NCI-H526 (cell line): ENCODE measurements at places on chromosomes 7 and 10.

DNA sequence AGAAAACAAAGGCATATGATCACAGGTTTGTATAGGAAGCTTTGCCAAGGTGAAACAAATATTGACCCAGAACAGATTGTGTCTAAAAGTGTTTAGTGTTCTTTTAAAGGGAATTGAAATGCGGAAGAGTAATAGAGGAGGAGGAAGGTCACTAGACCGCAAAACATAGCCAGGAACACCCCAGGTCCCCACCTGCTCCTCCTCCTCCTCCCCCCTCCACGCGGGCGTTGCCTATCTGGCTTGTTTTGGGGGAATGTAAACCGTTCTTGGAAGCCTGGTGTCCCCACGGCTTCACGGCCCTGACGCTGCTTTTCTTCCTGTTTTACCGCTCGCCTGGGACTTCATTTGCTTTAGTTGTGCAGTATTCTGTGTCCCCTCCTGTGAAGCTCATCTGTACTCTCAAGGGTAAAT is 81.0 kb upstream of the PFKP start:
- no peak for DNase-seq

DNA sequence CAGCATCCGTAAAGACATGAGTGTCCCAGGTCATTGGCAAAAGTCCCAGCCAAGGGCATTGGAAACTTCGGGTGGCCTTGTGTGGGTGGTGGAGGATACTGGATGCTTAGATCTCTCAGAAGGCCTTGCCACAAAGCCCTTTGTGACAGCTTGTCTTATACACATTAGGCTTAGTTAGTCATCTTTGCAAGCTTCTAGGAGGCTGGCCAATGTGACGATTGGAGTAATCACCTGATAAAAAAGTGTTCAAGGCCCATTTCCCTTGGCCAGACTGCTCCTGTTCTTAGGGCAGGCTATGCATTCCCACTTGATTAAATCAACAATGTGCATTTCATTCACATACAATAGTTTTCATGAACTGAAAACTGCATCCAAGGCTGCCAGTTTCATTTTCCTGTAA is 26.9 kb downstream of the NPS start:
- no peak for DNase-seq

DNA sequence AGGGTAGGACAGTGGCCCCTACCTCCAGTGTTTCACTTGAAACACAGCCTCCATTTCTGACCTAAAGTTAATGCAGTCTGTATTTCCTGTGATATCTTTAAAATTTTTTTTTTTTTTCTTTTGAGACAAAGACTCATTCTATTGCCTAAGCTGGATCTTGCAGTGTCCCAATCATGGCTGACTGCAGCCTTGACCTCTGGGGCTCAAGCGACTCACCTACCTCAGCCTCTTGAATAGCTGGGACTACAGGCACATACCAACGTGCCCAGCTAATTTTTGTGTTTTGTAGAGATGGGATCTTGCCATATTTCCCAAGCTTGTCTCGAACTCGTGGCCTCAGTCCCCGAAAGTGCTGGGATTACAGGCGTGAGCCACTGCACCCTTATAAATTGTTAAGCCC is 16.7 kb upstream of the MGAM2 start:
- no peak for DNase-seq

DNA sequence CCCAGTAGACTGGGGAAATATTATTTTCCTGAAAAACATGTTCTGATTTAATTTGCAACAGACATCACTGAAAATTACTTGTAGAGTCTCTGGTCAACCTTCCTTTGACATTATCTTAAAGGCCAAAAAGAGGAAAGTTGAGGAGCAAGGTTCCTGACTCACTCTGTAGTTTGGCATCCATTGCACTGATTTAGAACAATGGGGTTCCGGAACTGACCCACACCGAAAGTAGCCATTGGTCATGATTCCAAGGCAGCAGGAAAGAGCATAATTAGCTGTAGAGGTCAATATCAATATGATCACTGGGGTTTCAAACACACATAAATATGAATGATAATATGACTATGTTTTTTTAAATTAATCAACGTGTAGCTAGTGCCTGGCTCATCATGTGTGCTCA is 65.8 kb downstream of the DNMBP start:
- no peak for DNase-seq

DNA sequence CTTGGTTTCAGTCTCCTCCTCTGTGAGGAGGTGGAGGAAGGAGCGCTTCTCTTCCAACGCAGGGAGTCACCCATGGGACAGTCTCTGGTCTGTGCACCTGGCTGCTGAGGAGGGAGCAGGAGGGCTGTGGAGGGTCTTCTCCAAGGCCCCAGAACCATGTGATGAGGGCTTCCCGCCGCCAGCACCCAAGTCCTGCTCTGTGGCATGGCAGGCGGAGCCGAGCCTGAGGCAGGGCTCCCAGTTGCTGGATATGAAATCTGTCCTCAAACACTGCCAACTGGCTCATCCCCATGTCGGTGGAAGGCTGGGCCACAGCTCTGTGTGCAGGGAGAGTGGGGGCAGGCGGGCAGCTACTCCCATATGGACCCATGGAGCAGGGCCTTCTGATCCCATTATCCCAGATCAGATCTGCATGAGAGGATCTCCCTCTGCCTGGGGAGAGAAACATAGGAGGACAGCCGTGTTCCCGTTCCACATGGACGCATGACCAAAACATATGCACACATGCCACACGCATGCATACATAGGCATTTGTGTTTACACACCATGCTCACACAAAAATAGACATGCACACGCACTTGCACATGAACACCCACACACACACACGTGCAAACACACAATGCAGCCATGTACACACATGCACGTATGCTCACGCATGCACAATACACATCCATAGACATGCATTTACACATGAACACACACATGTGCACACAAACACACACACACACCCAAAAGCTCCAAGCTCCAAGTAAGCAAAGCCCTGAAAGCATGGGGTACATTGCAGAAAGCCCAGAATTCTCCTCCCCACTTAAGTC is 38.8 kb upstream of the EN2 start:
- DNase-seq, result no peak

DNA sequence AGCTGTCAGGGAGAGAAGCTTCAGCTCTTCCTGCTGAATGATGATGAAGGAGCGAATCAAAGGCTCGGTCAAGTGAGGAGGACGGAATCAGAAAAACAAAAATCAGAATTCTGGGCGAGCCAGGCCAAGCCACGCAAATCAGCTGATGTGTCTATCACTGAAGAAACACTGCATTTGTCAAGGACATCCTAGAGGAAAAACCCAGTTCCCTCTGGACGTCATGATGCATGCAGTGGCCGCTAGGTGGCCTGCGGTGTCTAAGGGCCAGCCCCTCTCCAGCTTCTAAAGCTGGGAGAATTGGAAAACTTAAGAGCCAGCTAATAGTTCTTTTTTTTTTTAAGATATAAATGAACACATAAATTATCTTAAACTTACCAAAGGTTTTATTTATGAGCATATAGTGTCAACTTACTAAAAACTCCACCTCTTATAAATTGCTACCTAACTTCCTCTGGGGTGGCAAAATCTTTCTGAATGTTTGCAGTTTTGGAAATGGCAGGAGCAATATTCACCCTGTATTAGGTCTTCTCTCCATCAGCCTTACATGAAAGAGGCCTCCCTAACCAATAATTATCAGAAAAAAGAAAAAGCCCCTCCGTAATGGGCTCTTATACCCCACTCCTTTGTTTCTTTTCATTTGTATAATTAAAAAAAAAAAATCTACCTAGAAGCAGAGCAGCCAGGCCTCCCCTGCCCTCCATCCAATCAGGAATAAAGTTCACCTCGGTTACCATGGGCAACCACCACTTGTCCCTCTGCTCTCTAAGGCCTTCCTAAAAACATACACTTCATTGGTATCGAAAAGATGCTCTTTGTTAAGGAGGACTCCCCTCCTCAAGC is 186.8 kb downstream of the USP6NL start:
- DNase-seq, result no peak

DNA sequence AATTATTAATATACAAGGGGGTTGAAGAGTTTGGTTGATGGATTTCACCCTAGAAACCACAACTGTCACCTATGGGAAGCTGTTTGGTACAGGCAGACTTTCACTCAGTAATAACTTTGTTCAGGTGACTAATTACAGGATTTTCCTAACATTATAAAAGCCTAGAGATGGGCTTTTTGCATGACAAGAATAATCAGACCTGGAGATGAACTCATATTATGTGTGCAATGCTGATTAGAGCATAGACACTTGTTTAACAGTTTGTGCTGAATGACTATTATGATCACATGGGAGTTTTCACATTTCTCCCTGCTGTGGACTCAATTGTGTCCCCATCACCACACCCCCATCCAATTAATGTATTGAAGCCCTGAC is 90.2 kb upstream of the STEAP4 start:
- no peak for DNase-seq

- no peak for DNase-seq
Observed at GRCh38 chr7:77985232-77985973, 186.8 kb downstream of the PHTF2 start.

DNA sequence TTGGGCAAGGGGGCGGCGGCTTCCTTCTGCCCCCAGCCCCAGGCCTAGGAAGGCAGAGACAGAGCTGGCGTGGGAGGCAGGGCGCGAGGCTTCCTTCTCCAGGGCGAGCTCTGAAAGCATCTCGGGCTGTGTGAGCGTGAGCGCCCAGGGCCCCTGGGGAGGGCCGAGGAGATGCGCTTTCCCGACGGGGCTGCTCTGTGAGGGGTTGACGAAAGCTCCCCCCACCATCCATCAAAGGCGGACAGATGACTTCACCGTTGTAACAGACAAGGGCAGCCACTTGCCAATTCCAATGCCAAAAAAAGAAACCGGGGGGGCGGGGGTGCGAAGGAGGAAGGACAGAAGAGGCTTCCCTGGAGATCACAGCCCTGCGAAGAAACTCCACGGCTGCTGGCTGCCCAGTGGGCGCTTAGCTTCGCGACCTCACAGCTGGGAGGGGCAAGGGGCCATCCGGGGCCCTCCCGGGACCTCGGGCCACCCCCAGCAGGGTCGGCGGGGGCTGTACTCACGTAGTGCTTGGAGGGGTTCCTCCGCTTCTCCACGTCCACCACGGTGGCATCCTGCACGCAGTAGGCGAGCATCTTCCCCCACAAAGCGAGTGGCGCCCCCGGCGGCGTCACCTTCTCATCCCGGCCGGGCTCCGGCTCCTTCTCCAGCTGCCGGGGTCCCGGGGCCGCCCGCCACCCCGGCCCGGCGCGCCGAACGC is 537 bp downstream of the SH3PXD2A start:
- DNase-seq, result no peak

DNA sequence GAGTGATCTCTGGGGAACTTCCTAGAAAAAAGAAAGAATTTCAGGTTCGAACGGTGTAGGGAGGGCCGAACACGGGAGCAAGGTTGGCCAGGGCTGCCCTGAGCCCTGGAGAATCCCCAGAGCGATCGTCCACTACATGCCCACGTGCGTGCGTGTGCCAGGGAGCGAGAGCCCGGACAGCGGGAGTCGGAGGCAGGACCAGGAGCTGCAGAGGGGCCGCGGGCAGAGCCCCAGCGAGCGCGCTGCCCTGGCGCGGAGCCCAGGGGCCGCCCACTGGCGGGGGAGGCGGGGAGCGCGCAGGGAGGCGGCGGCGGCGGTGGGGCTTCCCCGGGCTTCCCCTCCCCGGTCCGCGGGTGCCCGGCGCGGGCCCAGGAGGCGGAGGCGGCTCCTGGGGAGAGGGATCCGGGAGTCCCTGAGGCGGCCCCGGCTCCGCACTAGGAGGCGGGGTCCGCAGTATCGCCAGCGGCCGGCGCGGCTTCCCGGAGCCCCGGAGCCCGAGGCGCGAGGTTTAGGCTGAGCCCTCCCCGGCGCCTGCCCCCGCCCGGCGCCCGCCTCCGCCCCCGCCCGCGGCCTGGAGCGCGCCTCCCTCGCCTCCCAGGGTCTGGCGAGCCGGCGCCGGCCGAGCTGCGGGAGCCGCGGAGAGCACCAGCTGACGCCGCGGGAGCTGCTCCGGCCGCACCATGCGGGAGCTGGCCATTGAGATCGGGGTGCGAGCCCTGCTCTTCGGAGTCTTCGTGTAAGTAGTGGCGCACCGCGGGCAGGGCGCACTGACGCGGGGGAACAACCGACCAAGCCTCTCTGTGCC is at the start of gene PLPP4:
TSS of gene PLPP4 (plus strand) at position 602 of the 805 bp plus-strand sequence. CDS start at position 681, 79 bp downstream.
- peak; percentile 52 for DNase-seq

DNA sequence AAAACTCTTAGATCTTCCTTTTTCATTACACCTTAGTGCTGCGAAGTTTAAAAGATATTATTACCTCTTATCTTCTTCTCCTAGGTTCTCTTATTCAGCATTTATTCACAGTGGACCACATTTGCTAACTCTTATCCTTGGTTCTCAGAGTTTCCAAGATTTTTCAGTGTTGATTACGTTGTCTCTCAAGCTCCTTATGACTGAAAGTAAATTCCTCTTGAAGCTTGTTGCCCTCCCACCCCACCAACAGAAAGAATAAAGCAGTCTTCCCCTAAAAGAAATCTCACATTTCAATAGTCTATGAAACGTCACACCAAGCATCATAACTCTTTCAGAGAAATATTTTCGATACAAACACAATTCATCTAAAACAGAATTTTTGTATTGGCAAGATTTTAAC is 362.5 kb downstream of the MAGI2 start:
- DNase-seq, result no peak

- DNase-seq, result no peak
Observed at GRCh38 chr10:34885898-34886297, 70.8 kb upstream of the PARD3 start.

DNA sequence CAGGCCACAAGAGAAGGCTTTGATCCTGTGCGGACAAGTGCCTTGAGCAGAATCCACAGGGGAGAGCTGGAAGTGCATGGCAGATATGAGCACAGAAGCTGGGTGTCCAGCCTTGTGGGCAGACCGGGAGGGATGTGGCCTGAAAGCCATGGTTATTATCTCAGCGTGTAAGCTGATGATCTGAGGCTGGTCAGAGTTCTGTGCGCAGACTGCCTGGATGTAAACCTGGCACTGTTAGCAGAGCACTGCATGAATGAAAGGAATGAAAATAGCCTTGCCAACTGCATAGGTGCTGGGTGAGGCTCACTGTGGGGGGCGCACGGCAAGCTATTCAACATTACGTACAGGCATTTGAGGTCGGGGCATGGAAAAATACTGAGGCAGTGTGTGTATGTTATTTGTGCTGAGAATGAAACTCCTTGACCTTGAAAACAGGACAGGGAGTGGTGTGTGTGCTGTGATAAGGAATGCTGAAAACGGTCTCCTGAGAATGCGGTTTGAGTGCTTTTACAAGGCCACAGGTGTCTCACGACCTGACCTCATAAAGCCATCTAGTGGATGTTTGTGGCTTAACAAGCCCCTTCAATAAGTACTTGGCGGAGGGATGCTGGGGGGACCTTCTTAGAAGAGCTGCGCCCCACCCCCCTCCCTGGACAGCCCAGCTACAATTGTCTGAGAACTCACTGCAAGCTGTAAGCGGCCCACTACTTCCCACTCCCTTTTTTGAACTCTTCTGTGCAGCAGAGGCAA is 18.7 kb downstream of the AKR1C1 start:
- no peak for DNase-seq

GRCh38 chr10:100184840-100185239 is 989 bp downstream of the ERLIN1 start:
- DNase-seq, result peak; percentile 16

- DNase-seq, result peak; percentile 68
Observed at GRCh38 chr7:55641273-55641691, 69.0 kb upstream of the VOPP1 start.

GRCh38 chr10:69810097-69810496 is 8.4 kb downstream of the COL13A1 start:
- DNase-seq, result no peak
